ENCODE measurements at places on chromosomes 7 and 10.

DNA sequence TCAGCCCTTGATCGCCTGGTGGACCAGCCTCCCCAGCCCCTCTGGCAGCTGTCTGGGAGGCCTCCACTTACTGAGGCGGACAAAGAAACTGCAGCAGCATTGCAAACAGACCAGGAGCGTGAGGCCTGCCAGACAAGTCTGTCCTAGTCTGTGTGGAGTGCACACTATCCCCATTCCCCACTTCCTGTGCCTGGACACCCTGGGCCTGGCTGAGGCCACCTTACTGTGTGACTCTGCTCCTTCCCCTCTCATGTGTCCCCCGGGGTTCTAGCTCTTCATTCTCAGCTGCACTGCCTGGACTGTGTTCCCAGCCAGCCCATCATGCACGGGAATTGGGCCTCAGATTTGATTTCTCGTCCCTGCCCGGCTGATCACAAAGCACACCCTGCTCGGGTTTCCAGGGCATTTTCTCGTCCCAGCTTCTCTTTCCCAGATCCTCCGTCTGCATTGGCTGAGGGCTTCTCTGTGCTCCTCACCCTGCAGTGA lies 16.7 kb upstream of the C10orf90 start:
- DNase-seq = no peak

DNA sequence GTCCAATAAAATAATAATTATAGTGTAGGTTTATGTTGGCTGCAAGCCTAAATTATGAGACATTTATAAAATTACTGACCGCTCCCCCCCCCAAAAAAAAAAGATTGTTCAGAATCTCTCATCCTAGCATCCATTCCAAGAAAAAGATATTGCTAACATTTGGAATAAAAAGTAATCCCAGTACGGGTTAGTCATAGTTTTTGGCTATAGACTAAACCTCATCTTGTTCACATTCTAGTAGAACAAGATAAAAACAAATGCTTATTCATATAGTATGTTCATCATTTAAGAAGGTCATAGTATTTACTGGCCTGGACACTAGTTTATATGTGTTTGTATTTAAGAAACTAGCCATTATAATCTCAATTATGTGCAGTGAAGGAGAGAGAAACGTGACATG lies 44.0 kb downstream of the ADK start:
- no peak for DNase-seq

DNA sequence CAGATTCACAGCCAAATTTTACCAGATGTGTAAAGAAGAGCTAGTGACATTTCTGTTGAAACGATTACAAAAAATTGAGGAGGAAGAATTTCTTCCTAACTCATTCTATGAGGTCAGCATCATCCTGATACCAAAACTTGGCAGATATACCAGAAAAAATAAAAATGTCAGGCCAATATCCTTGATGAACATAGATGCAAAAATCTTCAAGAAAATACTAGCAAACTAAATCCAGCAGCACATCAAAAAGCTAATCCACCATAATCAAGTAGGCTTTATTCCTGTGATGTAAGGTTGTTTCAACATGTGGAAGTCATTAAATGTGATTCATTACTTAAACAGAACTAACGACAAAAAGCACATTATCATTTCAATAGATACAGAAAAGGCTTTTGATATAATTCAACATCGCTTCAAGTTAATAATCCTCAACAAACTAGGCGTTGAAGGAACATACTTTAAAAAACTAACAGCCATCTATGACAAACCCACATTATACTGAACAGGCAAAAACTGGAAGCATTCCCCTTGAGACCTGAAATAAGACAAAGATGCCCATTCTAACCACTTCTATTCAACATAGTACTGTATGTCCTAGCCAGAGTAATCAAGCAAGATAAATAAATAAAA lies 807.7 kb upstream of the ZWINT start:
- no peak for DNase-seq

DNA sequence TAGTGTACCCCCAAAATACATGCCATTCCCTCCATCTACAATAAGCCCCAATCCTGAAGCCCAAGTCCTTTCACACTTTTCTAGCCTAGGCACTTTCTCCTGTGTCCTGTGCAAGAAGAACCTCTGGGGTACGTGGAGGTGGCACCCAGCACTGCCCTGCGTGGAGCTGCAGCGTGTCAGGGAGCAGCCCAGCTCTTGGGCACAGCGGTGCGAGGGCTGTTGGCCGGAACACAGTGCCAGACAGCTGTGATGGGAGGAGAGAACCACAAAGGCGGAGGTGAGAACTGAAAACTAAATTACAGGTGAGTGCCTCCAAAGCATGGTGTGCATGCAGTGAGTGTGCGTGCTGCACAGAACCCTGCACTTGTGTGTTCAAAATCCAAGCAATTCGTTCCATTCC lies 621.3 kb upstream of the ADARB2 start:
- DNase-seq = no peak

- no peak for DNase-seq
These were observed at the start of gene PGAM2 for GRCh38 chr7:44065431-44066110. PGAM2 (minus strand) TSS chr7:44065567; CDS start chr7:44065529, 38 bp downstream.

DNA sequence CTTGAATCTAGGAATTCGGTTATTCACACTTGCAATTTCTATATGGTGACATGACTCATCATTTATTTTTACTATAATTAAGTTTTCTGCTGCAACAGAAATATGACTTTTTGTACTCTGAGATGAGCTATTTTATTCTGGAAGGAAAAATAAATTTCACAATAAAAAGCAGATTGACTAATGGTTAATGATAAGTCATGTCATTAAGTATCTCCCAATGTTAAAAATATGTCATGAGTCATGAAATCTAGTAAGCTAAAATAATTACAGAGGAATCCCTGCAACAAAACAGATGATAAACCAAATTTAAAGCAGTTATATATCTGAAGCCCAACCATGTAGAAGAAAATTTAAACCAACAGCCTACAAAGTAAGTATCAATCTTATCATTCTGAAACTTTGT lies 149.2 kb downstream of the CACNA2D1 start:
- DNase-seq = no peak

GRCh38 chr10:124562425-124563060 lies 100.9 kb downstream of the LHPP start:
- no peak for DNase-seq

- DNase-seq = no peak
These were observed 77.4 kb upstream of the C1GALT1 start for GRCh38 chr7:7104971-7105370.

GRCh38 chr10:28839600-28840007 lies 162.3 kb downstream of the BAMBI start:
- peak; percentile 19 for DNase-seq

Measured in astrocyte of the spinal cord (primary cell).